Stimulated activated CD4-positive, alpha-beta T cell treated with anti-CD3 and anti-CD28 coated beads, Interleukin-1b, Interleukin-23, amount 100 ng/mL, for 24 hours (primary cell): ENCODE measurements at places on chromosomes 3 and 15.

GRCh38 chr3:127469760-127470159 lies 120.8 kb downstream of the TPRA1 start:
- no peak for DNase-seq

- no peak for DNase-seq
Measured at GRCh38 chr3:101202640-101203039, 117.7 kb downstream of the IMPG2 start.

DNA sequence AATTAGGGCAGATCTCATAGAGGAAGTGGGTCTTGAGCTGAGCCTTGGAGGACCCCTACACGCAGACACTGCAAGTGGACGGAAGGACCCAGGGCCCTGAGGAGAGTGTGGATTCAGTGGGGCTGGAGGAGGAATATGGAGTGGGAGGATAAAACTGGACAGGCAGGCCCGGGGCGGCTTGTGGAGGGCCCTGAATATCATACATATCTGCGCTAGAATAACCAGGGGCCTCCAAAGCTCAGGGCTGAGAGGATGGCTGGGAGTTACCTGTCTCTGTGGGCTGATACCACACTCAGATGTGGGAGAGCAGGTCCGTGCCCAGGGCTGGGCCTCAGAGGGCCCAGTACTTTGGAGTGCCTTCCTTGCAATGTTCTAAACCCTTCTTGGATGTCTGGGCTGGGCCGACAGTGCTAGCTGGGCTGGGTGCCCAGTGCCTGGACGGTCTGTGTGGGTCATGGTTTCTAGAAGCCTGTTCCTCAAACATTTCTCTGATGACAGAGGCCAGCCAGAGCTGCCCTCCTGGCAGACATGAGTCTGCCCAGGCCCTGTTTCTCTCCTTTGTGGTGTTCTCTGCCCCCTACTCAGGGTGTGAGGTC lies 29.6 kb downstream of the CHRD start:
- DNase-seq, result no peak

DNA sequence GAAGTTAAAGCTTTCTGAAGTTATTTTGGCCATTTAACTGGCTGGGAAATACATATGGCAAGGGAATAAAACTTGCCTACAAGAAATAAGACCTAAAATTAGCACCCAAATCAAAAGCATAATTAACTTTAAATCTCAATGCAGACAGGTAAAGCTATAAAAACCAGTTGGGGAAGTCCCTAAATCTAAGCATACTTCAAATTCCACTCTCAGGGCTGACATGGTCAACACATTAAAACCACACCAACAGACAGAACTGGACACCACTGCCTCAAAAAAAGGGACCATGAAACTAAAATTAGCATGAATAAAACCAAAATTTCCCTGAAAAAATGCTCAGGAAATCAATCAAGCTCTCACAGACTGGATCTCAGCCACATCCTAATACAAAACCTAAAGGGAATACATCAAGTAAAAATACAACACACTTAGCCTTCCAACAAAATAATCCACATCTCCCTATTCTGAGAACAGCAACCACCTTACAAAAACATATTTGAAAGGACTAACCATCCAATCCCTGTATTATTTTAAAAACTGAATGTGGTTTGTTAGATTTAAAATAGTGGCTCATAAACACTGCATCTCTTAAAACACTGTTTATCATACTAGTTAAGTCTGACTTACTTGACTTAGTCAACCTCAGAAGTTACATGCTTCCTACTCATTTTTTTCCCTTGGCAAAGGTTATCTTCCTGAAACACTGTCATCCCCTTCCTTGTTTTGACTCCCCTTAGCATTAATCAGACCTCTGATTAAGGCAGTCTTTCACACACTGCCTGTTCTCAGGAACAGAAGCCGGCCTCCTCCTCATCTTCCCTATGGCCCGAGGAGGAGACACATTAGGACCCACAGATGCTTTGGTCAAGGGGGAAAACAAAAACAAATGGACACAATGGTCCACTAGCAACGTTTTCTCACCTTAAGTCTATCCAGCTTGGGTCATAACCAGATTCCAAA lies 8.3 kb downstream of the TRA2B start:
- no peak for DNase-seq

DNA sequence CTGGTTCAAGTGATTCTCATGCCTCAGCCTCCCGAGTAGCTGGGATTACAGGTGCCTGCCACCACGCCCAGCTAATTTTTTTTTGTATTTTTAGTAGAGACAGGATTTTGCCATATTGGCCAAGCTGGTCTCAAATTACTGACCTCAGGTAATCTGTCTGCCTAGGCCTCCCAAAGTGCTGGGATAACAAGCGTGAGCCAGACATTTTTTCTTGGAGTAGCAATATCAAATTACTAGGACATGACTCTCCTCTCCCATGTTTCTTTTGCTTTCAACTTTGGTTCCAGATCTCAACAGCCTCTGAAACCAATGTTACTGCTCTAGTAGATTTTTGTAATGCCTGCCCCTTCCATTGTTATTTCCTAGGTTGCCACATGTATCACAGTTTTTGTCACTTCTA lies 462.0 kb downstream of the GBE1 start:
- no peak for DNase-seq

DNA sequence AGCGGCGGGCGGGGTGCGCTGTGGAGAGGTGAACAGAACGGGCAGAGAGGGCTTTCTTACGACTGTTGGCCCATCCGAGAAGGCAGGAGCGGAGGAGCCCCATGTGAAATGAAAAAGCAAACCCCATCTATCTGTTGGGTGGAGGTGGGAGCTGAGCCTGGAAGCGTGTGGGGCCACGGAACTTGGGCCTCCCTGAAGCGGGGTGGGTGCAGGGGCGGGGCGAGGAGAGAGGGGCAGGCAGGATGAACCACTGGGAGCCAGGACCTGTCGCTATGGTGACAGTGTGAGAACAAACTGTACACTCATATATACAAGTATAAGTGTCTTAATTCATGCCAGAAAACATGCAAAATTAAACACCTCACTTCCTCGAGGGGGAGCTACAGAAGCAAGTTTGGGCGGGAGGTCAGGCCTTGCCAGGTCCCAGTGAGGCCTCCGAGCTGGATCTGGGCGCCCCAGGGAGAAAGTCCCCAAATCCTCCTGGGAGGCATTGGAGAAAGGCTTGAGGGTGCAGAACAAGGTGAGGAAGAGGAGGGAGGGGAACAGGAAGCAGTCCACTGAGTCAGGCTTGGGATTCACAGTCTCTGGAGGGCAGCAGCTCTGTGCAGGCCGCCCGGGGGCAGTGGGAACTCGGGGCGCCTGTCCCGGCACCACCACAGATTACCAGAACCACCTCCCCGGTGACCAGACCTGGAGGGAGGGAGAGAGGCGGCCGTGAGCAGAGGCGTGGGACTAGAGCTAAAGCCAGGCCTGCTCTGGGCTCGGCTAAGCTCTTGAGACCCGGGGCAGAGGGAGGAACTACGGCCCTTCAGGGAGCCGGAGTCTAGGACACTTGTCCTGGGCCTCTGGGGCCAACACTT lies 34.8 kb downstream of the RBPMS2 start:
- DNase-seq, result no peak

DNA sequence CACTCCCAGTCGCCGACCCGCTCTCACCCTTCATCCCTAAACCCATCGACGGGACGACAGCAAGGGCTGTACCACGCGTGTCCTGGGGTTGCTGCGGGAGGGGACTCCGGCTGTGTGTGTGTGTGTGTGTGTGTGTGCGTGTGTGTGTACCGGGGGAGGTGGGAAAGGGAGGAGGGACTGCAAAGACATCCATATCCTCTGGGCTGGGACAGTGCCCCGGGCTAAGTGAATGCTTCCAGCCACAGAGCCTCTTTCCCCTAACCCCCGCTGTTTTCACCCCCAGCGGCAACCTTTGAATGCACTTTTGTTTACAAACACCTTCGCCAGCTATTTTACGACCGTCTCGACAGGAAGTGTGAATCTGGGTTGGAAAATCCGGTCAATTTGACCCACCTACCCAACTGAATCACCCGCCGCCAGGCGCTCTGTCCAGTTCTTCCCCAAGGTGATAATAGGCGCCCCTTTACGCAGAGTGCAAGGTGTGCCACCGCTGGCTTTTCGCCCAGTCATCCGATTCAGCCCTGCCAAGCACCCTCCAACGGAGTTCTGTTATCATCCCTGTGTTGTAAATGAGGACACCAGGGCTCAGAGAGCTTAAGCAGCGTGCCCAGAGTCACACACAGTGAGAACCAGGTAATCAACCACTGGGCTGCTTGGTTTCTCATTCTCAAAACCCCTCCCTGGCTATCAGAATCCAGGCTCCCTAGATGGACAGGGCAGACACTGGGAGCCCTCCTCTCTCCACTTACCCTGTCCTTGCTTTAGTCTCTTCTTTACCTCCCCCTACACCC lies 739 bp upstream of the AMOTL2 start:
- DNase-seq, result no peak

DNA sequence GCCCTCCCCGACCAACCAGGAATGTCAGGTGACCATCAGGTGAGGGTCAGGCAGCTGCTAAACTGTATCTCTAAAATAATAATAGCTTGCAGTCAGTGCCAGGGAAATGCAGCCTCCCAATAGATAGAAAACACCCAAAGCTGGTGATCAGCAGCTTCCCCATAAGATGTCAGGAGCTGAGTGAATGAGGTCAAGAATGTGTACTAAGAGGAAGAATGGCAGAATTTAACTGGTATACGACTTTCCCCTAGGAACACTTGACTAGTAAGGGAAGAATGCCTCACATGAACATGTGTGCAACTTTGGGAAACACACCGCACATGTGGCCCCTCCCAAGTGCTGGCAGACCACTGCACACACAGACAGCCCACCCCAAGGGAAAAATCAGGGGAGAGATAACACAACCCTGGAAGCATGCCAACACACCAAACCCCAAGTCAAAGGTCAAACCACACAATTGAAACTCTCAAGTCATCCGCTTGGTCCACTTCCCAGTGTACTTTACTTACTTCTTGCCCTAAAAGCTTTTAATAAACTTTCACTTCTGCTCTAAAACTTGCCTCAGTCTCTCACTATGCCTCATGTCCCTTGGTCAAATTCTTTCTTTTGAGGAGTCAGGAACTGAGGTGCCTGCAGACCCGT lies 806.5 kb downstream of the OTOL1 start:
- DNase-seq, result no peak

GRCh38 chr15:93428150-93428549 lies 339.1 kb upstream of the RGMA start:
- DNase-seq, result no peak

DNA sequence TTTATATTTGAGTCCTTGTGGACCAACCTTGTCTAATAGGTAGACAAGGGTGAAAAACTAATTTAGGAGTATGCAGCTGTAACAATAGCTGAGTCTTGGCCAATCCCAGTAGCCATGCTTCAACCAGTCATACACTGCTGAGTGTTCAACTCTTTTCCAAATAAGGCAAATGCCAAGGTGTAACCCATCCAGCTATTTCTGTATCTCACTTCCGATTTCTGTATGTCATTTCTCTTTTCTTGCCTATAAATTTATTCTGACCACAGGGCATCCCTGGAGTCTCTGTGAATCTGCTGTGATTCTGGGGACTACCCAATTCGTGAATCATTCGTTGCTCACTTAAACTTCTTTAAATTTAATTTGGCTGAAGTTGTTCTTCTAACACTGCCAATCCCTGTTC lies 93.2 kb downstream of the MAGI1 start:
- no peak for DNase-seq

- no peak for DNase-seq
Measured at GRCh38 chr15:42053010-42053409, 32.2 kb upstream of the PLA2G4E start.

DNA sequence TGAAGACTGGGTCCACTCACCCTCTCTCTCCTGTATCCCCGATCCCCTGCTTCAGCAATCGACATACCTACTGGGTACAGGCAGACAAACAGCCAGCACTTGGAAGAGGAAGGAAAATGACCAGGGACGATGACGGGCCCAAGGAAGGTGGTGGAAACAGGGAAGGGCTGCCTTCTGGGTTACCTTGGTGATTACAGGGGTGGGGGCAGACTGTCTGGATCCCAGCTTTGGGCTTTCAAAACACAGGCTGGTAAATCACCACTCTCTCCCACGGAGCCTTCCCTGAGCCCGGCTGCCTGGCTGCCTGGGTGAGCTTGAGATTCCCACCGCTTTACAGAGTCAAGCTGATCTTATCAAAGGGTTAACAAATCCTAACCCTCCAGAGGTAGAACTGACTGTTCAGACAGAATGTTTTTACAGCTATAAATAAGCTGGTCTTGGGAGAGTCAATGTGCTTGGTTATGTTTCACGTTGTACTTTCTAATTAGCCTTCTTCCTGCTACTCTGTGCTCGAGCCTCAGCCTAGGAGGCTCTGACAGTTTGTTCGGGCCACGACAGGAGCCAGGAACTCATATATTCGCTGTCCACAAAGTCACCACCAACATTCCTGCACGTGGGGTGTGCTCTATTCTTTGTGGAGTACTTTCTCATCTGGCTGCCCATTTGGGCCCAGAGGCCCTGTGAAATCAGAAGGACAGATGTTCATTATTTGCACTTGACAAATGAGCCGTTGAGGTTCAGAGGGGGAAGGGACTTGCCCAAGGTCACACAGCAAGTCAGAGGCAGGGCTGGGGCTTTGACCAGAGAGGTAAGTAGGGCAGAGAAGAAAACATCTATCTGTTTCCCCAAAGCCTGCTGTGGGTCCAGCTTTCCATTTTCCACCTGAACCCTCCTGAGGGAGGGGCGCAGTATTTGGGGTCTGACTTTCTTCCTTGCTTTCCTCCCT lies 63.5 kb downstream of the FEM1B start:
- no peak for DNase-seq

DNA sequence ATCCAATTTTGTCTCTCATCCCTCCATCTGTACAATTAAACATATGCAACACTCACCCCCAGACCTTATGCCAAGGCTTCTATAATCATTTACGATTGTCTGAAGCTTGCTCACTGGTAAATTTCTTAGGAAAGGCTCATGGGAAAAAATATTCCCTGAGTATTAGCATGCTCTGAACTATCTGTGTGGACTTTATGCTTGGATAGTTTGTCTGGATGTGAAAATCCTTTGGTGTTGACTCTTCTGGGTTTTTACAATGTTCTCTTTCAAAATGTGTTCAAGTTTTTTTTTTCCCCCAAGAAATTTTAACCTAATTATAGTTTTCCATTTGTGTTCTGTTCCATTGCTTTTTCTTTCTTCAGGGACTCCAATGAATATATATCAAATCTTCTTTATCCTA lies 19.9 kb upstream of the TTBK2 start:
- no peak for DNase-seq

- DNase-seq, result no peak
Measured at GRCh38 chr3:23566499-23566898, 239.3 kb upstream of the UBE2E1 start.

DNA sequence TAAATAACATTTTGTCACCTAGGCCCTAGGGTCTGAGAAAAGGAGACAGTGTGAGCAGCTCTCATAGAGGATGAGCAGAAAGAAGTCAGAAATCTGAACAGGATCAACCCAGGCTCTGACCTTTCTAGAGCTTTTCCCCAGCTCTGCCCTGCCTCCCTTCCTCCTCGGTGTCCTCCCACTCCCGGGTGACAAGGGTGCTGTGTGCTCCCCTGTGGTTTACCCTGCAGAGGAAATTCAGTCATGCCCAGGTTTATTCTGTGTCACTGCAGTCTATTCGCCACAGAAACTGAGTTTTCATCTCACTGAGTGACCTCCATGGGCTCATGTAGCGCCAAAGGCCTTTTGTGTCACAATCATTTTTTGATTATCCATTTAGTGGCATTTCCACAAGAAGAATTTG lies 76.6 kb downstream of the IL12A start:
- DNase-seq, result no peak
